ENCODE measurements at places on chromosomes 1 and 21.
A peak's percentile ranks its signal among the peaks of the same experiment; 100 is the strongest.

- DNase-seq, result no peak
These were observed 10.8 kb upstream of the NFASC start for GRCh38 chr1:204859861-204860267.

DNA sequence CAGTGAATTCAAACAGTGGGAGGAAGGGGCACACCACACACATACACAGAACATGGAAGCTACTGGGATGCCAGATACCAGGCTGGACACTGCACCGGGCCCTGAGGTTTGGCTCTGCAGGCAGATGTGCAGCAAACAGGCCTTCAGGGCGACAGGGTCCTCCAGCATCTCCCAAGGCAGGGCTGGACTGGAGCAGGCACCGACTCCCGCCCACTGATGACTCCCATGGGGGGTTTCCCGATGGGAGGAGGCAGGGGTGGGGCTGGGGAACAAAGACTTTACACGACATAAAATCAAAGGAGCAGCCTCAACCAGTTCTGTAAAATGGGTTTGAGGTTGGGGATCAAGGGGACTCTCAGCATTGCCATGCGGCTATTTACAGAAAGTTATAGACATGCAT lies 118.1 kb downstream of the SYT2 start:
- DNase-seq, result no peak

GRCh38 chr1:30191154-30191702 lies 532.2 kb downstream of the MATN1 start:
- peak; percentile 8 for DNase-seq

- DNase-seq, result no peak
These were observed 235.9 kb upstream of the DMRTA2 start for GRCh38 chr1:50659107-50659662.

DNA sequence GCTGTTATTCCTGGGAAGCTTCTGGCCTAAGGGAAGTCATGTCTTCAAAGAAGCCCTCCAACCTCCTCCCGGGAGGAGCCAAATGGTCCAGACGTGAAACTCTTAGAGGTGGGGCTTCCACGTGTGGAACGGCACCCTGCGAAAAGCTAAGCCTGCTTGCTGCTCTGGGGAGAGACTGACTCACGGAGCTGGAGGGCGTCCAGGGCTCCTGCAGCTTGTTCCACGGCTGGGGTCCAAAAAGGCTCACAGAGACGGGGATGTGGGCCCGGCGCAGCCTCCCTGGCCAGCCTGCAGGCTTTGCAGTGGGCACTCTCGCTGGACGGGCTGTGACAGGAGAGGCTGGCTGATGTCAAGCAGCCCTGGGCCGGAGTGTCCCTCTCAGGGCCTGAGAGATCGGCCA lies 105.1 kb downstream of the COLGALT2 start:
- peak; percentile 71 for DNase-seq

GRCh38 chr21:26491663-26492062 lies 81.4 kb downstream of the CYYR1 start:
- no peak for DNase-seq

DNA sequence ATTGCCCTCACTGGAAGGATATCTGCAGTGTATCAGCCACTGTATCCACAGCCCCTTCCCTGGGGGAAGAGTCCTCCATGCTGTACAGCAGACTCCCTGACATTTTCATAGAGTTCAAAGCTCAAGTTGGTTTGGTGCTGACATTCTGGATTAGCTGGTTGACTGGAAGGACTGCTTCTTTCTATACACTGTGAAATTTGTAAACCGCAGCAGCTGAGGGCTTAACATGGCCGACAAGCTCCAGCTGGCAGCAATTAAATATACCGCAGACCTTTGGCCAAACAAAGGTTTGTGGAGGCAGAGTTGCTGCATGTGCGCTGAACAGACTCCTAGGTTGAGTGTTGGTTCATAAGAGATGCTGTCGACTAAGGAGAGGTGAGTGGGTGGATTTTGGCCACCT lies 126.4 kb downstream of the DHRS3 start:
- DNase-seq, result no peak

DNA sequence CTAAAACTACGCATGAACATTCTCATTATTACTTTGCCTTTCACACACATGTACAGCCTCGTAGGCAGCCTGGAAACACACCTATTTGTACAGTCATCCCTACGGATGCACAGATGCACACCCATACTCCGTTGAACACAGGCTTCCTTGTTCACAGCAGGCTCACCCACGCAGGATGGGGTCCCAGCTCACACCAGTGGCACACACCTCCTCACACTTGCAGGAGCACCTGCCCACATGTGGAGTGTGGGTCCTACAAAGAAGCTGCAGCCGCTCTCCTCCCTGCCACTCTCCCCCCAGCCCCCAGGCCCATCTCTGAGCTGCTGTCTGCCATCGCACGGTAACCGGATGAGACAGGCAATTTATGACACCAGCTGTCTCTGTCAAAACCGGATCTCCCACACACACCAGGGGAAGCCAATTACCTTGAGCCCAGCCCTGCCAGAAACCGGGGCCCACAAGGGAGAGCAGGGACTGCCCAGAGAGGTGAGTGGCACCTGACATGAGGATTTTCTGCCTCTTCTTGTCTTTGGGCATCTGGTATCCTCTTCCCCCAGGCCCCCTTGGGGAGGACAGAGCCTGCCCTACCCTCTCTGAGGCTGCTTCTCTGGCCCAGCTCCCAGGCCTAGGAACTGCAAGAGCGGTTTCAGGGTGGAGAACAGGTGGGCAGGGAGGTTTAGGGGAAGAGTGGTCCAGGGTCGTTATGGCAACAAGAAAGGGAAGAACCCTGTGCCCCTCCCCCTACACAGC lies 175.4 kb downstream of the IGSF21 start:
- DNase-seq, result no peak

DNA sequence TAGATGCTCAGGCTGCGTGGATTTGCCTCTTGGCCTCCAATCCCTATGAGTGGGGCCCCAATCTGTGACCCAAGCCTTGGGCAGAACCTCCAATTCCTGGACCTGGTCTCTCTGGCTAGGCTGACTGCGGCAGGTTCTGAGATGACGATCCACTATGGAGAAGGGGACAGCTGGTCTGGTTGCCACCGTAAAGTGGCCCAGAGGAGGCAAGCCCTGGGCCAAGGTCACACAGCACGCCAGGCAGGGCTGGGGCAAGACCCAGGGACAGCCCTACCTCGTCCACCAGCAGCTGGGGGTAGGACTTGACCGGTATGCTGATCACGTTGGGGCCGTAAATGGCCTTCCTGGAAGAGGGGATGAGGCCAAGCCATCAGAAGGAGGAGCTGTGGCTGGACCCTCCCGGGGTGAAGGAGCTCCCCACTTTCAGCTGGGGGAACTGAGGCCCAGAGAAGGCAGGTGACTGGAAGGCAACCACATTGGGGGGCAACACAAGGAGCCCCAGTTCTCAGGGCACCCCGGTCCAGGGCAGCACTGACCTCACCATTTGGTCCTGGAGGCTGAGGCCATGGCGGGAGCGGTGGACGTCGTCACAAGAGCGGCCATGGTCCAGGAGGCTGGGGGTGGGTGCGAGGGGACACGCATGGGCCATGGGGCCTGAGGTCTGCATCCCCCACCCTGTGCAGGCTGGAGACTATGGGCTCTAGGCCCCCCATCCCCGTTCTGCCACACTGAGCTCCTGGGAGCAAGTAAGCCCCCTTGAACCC lies 9.8 kb downstream of the ATP13A2 start:
- no peak for DNase-seq

DNA sequence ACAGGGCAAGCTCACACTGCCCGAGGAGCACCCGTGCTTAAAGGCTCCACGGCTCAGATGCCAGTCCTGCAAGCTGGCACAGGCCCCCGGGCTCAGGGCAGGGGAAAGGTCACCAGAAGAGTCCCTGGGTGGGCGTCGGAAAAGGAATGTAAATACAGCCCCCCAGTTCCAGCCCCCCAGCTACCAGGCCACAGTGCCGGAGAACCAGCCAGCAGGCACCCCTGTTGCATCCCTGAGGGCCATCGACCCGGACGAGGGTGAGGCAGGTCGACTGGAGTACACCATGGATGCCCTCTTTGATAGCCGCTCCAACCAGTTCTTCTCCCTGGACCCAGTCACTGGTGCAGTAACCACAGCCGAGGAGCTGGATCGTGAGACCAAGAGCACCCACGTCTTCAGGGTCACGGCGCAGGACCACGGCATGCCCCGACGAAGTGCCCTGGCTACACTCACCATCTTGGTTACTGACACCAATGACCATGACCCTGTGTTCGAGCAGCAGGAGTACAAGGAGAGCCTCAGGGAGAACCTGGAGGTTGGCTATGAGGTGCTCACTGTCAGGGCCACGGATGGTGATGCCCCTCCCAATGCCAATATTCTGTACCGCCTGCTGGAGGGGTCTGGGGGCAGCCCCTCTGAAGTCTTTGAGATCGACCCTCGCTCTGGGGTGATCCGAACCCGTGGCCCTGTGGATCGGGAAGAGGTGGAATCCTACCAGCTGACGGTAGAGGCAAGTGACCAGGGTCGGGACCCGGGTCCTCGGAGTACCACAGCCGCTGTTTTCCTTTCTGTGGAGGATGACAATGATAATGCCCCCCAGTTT lies 1.3 kb downstream of the CELSR2 start:
- no peak for DNase-seq

DNA sequence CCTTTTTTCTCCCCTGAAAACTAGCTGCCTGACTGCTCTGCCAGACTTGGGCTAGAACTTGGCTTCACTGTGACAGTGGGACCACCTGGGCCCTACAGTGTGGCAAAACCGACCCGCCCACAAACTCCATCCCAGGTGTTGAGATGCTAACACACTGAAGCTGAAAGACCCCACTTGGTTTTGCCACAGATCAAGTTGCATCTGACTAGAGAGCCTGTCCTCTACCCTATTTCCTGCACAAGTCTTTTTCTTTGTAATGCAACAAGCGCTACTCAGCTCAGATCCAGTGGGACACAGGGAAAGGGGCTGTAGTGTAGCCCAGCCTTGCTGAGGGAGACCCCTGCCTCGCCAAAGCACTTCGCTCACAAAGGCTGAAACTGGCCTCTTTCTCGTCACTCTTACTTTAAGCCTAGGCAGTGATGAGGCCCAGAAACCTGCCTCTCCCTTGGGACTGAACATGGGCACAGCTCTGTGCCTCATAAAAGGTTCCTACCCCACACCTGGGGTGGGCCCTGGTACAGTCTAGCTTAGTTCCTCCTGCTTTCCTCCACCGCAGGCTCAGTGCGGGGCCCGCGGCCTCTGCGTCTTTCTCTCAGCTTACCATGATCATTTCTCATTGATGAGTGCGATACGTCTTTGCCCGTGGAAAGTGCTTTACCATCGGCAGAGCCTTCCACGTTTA lies 9.7 kb downstream of the ALPL start:
- DNase-seq, result no peak

GRCh38 chr1:199834711-199835110 lies 192.8 kb upstream of the NR5A2 start:
- DNase-seq, result no peak

DNA sequence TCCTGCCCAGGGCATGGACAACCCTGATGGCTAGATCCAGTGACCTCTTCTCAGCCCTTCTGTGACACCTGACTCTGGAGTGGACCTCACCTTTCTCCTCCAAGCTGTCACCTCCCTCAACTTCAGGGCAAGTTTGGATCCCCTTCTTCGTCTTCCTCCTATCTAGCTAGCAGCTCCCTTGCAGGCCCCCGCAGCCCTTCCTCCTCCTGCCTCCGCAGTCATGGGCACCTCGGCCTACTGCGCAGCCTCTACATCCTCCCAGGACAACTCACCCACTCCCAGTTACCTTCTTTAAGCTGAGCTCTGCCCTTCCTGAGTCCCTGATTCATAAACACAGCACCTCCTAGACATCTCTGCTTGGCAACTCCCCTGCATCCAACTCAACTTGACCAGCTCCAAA lies 61.3 kb upstream of the ID3 start:
- DNase-seq, result no peak

DNA sequence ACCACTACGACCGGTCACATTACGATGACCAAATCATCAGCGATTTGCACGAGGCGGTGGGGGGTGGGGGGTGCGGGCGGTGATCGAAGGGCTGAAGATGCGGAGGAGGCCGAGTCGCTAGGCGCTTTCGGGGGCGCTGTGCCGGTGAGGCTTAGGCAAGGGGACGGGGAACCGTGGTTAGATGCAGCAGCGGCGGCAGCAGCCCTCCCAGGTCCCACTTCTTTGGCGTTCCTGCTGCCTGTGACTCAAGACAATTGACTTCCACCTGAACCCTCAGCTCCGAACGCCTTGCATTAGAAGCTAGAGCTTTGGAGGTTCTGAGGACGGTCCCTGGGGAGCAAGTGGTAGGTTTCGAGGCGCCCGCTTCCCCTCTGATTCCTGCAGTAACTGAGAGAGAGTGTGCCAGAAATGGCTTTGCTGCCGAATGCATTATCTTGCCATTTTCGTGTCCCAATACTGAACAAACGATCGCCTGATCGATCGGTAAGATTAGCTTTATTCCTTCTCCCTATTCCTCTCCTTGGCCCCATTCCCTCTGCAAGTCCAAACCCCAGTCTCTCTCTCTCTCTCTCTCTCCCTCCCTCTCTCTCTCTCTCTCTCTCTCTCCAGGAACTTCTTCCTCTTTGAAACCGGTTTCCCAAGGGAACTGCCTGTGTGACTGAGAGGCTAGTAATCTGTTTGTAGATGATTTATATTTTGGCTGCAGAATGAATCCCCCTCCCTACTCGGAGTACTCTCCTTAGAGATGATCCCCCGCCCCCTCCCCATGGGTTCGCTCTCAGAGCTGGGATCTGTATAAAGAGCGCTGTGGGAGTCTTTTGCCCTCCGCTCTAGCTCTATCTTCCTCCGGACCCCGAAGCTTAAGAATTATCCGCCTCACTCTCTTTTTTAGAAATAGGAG lies 735 bp upstream of the BRINP3 start:
- DNase-seq, result no peak

GRCh38 chr1:27102707-27103468 lies 52.0 kb downstream of the SLC9A1 start:
- peak; percentile 31 for DNase-seq

DNA sequence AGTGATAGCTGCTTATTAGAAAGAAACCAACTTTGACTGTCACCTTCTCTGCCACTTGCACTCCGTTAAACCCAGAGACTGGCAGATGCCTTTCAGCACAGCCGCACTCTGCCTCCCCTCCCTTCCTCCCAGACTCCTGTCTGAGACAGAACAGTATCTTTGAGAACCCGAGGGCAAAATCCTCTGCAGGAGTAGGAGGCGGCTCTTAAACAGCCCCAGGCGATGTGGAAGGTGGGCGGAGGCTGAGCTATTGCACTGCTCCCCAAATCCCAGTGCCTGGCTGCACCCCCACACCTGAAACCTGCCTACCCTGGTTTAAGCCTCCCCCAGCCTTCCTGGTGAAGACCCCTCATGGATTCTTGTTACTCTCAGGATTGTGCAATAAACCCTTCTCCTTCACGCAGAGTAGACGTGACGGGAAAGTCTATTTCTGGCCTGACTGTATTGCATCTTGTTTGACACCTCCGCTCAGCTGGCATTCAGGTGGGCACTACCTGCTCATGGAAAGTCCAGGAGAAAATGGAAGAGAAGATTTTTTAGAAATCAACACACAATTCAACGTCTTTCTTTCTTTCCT lies 34.4 kb upstream of the IGSF21 start:
- no peak for DNase-seq

GRCh38 chr1:221032637-221033280 lies 153.5 kb downstream of the HLX start:
- no peak for DNase-seq

GRCh38 chr1:19067182-19067911 lies 110.9 kb upstream of the IFFO2 start:
- DNase-seq, result no peak
